ENCODE measurements at places on chromosomes 7 and 10.

- DNase-seq = no peak
Observed at GRCh38 chr10:55369670-55370420, 568.8 kb upstream of the PCDH15 start.

GRCh38 chr7:47407821-47408674, 173.9 kb downstream of the TNS3 start:
- no peak for DNase-seq

DNA sequence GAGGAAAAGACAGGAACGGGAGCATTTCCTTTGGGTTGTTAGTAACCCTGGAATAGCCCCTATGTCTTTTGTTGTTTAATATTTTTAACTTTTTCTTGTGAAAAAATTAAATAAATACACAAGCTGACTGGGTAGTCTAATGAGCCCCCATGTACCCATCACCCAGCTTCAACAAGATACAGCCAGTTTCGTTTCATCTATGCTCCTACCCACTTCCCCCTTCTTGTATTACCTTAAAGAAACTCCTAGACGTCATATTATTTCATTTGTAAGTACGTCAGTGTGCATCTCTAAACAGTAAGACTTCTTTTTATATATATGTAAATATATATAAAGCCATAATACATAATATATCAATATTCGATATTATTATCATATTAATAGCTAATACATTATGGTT, 42.8 kb upstream of the NUB1 start:
- DNase-seq = no peak

- no peak for DNase-seq
Observed at GRCh38 chr7:107555893-107556292, 7.8 kb downstream of the COG5 start.

DNA sequence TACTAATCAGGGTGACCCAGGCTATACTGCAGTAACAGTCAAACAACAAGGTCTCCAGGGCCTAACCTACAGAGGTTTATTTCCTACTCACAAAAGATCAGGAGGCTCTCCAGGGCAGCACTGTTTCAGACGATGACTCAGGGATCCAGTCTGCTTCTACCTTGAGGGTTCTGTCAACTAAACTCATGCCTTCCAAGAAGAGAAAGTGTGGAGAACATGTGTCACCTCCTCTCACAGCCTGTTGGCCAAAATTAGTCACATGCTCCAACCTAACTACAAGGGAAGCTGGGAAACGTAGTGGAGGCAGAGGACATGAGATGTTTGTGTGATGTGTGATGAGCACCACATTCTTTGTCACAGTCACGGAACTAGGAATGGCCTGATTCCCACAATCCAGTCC, 14.7 kb upstream of the INA start:
- no peak for DNase-seq

GRCh38 chr7:136026209-136026608, 49.0 kb upstream of the MTPN start:
- DNase-seq = no peak

DNA sequence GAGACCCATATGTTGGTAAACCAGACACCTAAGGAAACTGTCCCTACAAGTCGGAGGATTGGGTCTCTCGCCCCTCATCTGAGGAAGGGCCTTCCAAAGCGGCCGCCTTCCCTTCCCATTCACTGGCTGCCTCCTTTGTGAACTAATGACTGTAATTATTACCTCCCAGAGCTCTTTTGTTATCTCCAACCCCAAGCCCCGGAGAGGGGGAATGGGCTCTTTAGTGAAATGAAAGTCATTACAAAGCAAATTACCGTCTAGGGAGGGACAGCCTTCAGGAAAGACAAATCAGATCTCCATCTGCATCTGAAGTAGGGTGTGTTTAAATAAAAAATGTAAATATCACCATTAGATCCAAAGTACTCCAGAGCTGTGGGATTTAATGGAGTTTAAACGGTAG, 2.6 kb upstream of the GAD2 start:
- DNase-seq = no peak

DNA sequence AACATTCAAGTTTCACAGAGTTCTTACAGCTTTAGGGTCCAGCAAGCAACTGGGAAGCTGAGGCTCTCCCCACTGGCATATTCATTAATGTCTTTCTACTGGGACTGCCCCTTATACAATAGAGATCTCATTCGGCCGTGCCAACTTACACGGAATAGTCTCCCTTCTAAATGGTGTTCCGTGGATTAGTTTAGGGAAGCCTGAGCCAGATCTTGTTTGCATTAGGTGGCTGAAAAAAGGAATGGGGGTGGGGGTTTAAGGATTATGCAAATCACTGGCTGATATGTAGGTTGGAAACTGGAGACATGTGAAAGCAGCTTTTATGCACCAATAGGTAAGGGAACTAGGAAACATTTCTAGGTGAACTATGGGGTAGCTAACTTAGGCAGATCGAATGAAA, 218.3 kb downstream of the TRIL start:
- DNase-seq = no peak

GRCh38 chr10:74293686-74294371, 142.8 kb downstream of the ADK start:
- DNase-seq = no peak

DNA sequence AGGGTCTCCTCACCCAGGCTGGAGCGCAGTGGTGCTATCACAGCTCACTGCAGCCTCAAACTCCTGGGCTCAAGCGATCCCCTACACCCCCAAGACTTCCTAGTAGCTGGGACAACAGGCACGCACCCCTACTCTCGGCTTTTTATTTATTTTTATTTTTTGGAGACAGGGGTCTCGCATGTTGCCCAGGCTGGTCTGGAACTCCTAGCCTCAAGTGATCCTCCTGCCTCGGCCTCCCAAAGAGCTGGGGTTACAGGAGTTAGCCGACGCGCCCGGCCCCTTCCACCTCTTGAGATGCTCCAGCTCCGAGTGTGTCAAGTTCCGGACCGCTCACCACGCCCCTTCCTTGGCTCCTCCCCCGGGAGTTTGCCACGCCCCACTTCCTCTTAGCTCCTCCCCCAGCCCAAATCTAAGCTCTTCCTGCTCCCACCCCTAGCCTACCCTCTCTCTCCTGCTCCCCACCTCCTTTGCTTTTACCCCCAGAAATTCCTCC, 6.3 kb downstream of the NAT16 start:
- DNase-seq = no peak

All from SIG-M5 (cell line).